Epithelial cell of prostate (primary cell): ENCODE measurements at places on chromosomes 11 and 22.
A peak's percentile ranks its signal among the peaks of the same experiment; 100 is the strongest.

DNA sequence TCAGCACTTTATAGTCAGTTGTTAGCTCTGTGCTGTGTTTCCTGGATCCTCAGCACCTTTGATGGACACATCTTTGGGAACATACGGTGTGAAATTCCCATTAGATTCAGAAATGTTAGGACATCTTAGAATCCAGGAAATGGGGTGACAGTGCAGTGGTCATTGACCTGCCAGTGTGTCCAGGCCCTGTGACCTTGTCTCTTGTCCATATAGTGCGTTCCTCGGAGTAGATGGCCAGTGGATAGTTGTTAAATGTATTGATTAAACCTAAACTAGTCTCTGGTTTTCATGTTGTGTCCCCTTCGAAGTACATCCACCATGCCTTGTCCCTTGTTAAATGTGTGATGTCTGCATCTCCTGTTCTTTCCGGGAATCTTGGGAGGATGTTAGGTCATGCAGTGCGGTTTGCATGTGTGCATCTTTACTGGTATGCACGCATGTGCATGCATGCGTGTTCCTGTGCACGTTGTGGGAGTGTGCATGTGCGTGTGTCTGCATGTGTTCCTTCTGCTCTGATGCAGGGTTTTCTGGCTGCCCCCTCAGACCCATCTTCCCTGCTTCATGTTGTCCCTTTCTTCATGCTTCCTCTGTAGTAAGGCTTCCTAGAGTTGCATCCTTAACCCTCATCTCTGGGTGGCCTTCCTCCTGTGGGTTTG is 4.0 kb downstream of the DGCR8 start:
- DNase-seq = no peak

DNA sequence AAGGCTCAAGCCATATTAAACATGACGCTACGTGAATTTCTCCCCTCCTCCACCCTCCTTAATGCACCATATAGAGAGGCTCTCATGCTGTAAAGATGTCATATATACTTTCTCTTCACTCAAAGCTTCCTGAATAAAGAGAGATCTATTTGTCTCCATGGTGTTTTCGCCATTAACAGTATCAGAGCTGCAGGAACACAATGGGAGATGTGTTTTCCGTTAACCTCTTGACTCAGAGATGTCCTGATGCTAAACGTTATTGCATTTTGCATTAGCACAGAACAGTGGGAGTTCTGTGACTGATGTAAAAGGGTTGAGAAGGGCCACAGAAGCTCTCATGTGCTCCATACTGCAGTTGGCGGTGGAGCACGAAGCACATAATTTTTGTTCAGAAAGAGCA is 25.7 kb upstream of the BLID start:
- DNase-seq = no peak

DNA sequence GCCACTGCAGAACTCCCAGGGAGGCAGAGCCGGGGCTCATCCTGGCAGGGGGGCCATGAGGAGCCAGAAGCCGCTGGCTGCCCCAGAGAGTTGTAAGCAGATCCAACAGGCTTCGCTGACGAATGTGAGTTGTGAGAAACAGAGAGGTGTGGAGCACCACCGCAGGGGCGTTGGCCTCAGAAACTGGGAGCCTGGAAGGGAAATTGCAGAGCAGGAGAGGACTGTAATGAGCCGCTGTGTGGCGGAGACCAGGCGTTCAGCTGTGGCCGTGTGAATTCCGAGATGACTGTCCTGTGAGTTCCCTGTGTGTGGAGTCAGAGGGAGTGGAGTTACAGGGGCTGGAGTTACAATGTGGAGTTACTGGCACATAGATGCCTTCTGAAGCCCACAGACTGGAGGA is 27.7 kb upstream of the ETS1 start:
- no peak for DNase-seq

- DNase-seq = no peak
These were observed 3.1 kb upstream of the BCR start for GRCh38 chr22:23177197-23177596.

- DNase-seq = no peak
These were observed 93.2 kb upstream of the OR4B1 start for GRCh38 chr11:48123254-48123875.

GRCh38 chr11:30317030-30317429 is 5.9 kb upstream of the ARL14EP start:
- DNase-seq = no peak

GRCh38 chr22:41596776-41597634 is 7.4 kb upstream of the PMM1 start:
- DNase-seq = no peak

DNA sequence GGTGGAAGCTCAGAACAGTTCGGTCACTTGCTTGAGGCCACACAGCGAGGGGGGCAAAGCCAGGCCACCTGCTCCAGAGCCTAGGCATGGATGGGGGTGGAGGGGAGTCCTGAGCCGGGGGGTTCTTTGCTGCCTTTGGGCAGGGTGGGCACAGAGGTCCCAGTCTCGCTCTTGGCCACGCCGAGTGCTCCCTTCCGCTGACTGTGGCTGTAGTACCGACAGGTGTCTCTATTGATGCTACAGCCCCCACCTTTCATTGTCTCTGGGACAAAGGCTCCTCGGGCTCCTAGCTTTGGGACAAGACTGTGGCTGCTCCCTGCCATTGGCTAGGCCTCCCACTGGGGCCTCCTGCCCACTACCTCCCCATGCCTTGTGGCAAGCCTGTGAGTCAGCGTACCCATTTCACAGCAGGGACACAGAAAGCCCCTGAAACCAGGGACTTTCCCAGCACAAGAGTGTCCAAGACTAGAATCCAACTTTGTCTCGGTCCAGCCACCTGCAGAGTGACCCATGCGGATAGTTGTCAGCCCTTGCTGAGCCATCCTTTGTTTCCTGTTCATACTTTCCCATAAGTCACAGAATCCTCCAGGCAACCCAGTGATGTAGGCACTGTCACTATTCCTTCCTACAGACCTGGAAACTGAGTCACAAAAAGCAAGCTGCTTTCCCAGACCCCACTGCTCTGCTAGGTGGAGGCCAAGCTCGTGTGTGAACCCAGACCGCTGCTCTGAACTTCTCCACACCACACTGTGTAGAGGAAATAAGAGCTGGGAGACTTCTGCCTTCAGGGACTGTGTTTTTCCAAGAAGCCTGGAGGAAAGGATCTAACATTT is 17.2 kb downstream of the MYEOV start:
- no peak for DNase-seq

DNA sequence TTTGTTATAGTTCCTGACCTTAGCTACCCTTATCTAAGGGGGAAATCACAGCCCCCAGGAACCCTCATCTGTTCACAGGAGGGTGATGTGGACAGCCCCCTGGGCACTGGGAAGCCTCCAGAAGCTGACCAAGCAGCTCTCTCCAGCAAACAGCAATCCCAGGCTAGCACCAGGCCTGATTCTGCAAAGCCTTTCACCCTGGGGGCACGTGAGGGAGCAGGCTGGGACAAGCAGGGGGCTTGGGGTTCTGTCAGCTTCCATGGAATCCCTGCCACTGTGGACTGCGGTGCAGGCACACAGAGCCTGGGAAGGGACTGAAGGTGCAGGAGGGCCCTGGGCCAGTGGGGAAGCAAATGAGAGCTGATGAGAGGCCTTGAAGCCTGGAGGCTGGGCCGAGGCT is 2.1 kb downstream of the PGAP2 start:
- no peak for DNase-seq

GRCh38 chr11:64245401-64245796 is 1.3 kb downstream of the PPP1R14B start:
- no peak for DNase-seq

GRCh38 chr11:109769858-109770257 is 323.3 kb upstream of the ZC3H12C start:
- DNase-seq = no peak

DNA sequence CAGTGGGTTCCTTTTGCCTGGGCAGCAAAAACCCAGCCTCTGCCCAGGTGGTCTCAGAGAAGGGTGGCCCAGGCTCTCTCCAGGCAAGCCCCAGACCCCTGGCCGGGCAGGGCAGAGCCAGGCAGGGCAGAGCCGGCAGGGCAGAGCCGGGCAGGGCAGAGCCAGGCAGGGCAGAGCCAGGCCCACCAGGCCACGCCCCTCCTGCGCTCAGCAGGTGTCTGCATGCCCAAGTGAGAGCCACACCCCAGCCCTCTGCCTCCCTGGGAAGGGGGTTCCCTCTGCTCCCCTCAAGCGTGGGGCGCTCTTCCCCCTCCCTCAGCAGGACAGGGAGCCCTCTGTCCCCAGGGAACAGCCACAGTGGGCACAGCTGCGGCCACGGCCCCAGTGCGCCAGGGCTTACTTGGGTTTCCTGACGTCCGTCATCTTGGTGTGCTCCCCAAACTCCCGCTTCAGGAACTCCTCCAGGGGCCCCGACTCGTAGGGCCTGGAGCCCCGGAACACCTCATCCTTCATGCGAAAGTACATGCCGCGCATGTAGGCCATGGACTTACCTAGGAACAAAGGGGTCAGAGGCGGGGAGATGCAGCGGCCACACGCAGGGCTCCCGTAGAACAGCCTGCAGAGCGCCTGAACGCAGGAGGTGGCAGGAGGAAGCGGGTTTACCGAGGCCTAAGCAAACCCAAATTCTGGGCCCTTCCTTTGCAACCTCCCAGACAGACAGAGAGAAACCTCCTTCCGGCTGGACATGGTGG is 10.1 kb upstream of the BAIAP2L2 start:
- no peak for DNase-seq

DNA sequence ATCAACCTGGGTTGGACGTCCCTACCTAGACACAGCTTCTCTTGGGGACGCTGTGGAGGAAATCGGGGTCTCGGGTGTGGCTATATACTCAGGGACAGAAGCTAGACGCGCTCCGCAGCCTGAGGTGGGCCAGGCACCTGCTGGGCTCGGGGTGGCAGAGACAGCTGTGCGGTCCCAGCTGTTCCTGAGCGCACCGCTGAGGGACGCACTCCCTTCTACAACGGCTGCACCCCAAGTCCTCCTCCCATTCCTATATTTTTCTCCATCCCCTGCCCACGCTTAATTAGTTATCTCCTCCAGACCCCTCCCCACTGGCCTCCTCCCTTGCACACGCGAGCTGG is 188 bp upstream of the MTNR1B start:
- DNase-seq = no peak

GRCh38 chr11:125345421-125346178 is 150.5 kb downstream of the FEZ1 start:
- DNase-seq = no peak

- DNase-seq = peak; percentile 59
These were observed 85.7 kb downstream of the TBC1D22A start for GRCh38 chr22:46848197-46848596.

DNA sequence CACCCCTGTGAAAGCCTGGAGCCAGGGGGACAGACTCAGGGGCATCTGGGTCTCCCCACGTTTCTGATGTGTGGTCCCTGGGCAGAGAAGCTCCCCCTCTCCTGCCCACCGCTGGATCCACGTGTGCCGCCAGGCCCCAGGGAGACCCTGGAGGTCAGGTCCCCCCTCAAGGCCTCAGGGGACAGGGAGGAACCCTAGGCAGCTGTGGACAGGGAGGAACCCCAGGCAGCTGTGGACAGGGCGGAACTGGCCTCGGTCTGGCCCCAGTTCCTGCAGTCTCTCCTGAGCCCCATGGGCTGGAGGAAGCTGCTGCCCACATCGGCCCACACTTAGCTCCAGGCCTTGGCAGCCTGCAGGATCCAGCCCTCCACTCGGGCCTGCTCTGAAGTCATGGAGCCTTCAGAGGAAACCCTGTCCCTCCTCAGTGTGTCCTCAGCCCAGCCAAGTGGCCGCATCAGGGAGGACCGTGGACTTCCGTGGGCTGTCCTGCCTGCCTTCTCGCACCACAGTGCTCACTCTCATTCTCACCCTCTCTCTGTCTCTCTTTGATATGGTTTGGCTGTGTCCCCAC is 127.7 kb downstream of the BRD1 start:
- DNase-seq = no peak

DNA sequence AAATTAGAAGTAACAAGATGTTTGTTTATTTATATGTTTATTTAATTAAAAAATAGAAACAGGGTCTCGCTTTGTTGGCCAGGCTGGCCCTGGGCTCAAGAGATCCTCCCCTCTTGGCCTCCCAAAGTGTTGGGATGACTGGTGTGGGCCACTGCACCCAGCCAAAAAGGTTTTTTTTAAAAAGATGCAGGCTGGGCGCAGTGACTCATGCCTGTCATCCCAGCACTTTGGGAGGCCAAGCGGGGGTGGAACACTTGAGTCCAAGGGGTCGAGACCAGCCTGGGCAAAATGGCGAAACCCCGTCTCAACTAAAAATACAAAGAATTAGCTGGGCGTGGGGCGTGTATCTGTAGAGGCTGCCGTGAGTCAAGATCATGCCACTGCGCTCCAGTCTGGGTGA is 13.4 kb downstream of the DRD4 start:
- no peak for DNase-seq

- no peak for DNase-seq
These were observed 24.9 kb upstream of the RBFOX2 start for GRCh38 chr22:36053242-36054147.

DNA sequence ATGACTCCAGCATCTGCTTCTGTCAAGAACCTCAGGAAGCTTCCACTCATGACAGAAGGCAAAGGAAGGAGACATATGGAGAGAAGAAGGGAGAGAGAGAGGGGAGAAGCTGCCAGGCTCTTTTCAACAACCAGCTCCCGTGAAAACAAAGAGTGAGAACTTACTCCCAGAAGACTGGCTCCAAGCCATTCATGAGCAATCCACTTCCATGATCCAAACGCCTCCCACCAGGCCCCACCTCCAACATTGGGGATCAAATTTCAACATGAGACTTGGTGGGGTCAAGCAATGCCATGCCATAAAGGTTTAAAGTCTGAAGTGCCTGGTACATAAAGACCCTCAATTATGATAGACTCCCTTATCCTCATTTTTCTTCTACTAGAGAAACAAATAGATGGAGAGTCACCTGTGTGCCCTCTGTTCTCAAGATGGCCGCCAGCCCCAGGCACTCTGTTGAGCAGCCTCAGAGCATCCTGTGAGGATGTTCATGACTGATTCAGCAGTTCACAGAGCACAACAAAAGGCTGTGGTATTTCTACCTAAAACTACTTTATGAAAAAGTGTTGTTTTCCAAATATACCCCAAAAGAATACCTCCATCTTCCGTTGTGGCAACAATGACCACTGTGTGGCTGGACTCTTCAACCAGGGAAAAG is 69.0 kb upstream of the CRTAM start:
- no peak for DNase-seq

DNA sequence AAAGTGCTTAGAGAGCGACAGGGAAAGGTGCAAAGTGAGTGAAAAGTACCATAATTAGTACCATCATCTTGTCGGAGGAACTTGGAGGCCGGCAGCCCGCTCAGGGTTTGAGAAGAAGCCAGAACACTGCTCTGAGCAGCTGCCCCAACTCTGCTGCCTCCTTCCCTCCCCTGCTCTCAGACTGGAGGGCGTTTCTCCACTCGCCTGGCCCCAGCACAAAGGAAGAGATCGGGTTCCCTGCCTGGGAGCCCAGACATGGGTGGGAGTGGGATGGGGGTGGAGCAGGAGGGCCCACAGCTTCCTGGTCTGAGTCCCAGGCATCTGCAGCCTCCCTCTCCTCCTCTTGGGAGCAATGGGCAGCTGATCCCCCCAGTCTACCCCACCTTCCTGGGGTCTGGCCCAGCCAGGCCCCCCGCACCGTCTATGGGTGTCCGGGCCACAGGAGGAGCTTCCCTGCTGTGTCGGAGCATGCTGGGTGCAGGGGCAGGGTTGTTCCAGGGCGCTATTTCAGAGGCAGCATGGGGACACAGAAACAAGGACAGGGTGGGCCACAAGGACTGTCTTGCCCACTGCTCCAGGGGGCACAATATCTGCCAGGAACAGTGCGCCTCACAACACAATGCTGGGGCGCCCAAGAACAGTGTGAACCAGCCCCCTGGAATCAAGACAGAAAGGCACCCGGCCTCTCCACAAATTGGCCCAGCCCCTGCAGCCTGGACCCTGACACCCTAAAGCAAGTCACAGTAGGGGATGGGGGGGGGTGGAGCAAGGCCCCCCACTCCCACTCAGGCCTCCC is 4.8 kb downstream of the LIF start:
- no peak for DNase-seq

- no peak for DNase-seq
These were observed 5.8 kb downstream of the CYB5R2 start for GRCh38 chr11:7667460-7667859.
